ENCODE measurements at places on chromosomes 5 and 9.

DNA sequence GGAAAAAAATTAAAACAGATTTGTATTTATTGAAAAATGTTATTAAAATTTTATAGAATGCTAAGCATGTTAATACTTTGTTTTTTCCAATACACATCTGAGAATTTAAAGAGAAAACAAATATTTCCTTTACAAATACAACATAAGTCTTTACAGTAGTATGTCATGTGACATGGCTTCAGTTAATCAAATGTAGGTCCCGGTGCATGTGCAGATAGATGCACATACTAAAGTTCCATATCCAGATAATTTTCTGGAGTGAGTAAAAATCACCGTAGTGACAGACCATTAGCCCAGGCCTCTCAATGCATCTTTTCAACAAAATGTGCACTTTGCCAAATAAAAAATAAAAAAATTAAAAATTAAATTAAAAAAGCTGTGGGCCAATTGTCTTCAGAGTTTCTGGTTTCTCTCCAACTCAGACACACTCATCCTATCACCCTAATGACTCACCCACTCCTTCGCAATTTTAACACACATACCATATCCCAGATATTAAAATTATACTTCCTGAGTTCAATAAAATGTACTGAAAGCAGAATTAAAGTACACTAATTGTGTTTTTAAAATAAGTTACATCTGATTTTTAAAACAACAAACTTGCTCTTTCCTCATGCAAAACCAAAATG is 508.1 kb downstream of the NR2F1-AS1 start:
- no peak for DNase-seq

- DNase-seq: no peak
Measured at GRCh38 chr5:37029436-37029835, 152.9 kb downstream of the NIPBL start.

DNA sequence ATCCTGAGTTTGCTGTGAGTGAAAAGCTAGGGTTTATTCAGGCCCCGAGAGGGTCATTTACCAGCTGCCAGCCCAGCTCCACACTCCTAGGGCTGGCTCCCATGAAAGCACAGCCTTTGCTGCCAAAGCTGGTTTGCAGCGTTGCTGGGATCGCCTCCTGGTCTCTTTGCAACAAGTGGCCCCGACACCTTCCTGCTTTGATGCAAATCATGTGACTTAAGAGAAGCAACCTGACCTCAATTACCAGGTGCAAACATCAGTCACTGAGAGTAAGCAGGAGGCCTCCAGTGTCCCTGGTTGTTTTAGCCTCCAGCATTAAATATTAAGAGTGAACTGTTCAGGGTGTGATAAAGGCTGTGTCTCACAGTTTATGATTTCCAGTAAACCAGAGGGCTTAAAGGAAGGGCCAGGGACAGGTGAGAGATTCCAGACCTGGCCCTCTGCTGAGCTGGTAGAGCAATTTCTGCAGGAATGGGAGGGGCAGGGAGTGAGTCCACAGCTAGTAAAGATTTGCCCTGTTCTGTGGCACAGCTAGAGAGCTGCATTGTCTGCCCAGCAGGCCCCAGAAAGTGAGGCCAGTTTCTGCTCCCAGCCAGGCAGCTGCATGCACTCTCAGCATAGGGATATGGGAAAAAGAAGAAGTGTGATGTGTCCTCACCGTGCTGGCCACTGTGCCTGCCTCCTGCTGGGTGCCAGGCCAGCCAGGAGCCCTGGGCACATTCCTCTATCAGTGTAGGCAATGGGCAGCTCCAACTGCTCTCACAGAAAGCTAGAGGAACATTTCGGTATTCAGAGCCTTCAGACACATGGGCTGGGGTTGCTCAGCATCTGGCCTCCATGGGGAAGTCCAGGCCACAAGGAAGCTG is 58.0 kb downstream of the SLC22A5 start:
- no peak for DNase-seq

DNA sequence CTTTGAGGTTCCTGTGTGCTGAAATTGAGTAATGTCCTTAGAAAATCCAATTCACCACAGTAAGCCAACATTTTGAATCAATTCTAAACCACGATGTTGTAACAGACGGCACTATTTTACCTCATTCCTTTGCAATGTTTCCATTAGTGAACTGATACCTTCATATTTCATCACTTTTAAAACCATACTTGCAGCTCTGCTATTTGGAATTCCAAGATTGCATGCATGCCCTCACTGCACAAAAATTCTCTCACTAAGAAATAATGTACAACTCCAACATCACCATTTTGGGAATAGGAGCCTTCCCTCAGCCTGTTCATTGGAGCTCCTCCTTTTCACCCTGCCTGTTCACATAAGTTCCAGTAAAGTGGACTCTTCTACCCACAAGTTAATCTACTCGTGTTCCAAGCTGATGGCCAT is 74.8 kb upstream of the TGFBR1 start:
- peak; percentile 53 for DNase-seq

DNA sequence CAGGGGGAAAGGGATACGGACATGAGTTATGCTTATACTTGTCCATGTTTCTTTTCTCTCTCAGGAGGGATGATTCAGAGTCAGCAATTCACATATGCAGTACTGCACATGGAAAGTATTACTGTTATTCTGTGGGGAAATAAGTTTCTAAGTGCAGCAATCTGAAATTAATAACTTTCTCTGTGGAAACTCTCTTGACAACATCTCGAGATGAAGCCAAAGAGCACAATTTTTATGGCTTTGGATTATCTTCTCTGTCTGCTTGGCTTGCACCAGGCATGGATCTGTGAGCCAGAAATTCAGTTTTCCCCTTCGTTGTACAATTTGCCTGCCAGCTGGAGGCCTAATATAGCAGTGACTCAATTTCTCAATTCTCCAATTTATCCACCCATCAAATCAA is 2.5 kb upstream of the NDFIP1 start:
- no peak for DNase-seq

GRCh38 chr5:171623551-171624097 is 162.0 kb upstream of the SMIM23 start:
- no peak for DNase-seq

DNA sequence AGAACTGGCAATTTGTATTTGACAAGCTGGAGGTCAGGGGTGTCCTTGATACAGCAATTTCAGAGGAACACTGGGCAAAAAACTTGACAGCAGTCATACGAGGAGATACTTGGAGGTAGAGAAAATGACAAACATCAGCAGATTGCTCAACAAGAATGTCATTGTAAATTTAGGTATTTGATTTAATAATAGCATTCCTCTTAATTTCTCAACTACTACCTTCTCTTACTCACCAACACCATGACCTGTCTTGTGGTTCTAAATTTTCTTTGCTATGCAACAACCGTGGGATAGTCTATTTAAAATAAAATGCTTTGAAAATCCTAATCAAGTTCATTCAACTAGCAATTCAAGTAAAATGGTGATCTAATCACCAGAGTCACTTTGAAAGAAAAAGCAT is 128.4 kb downstream of the DNAH5 start:
- no peak for DNase-seq

- no peak for DNase-seq
Measured at GRCh38 chr5:141319202-141319601, 1.4 kb downstream of the TAF7 start.

DNA sequence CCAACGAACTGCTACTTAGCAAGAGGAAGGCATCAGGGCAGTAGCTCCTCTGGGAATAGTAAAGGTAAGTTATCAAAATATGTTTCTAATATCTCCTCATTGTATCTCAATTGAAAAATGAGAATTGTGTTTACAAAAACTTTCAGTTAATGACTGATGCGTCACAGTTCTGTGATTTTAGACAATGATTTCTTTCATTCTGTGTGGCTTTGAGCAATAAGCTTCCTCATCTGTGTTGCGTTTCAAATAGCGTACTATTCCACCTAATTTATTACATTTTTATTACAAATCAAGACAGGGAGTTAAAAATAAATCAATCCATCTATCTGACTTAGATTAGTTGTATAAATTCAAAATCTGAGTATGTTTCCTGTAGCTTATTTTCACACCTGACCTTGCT is 145.0 kb downstream of the CAAP1 start:
- DNase-seq: no peak
